Gastrocnemius medialis (tissue), 4 donors: ENCODE measurements at places on chromosomes 2 and 18. TPM values are rescaled to one million over a fixed set of nuclear protein-coding genes. Genes with fewer than 3 reads are reported as not detected.

ABCB11 gene
- not detected for total RNA-seq

ABCG8 gene
- total RNA-seq, result not detected

- H3K27ac ChIP-seq, result peak overlapping the region; percentile 20
- no peaks in the 10 kb centered on the region for H3K4me1 ChIP-seq
- no peak for DNase-seq
- H3K27me3 ChIP-seq, result no peaks in the 10 kb centered on the region
- no peaks in the 10 kb centered on the region for H3K36me3 ChIP-seq
These were observed 15.6 kb upstream of the KLF11 start for GRCh38 chr2:10027660-10028330.

DNA sequence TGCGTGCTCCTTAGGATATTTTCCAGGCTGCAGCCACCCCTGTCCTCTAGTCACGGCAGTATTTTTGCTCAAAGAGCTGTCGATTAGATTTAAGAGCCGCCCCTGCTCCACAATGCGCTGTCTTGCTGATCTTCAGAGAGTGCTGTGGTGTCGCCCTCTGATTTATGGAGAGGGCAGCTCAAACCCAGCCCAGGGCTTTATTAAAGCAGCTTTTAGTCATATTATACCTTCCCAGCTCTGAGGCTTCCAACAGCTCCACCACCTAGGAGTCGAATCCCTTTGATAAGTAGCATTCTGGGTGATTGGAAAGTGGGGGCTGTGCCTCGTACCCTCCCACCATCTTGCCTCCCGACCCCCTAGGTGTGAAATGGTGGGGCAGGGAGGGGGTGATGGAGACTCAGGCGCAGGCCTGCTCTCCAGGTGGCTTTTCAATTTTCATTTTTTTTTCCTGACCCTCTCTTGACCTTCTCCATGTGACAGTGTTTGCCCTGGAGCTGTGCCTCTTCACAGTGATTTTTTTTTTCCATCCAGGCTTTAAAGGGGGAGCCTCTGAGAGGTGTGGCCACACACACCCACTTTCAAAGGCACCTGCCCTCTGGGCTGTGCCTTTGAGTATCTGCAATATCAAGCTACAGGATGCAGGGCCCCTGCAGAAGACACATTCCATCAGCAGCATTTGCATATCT is 53.1 kb upstream of the NRP2 start:
- DNase-seq, result no peak
- no peak overlapping the region for H3K27ac ChIP-seq
- no peak overlapping the region for H3K4me3 ChIP-seq
- no peaks in the 10 kb centered on the region for H3K36me3 ChIP-seq

DNA sequence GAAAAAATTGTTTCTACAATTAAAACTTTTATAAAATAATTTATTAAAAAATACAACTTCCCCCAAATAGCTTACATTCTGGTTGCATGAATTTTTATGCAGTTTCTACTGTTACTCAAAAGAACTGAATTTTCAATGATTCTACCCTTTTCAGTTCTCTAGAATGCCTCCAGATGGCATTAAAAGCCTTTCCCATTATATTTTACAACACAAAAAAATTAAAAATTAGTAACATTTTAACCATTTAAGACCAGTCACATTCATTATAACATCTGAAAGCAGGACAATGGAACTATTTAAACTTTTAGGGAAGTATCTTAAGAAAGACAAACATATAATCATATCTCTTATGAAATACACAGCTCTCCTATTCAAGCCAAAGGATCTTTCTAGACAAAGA is 236.0 kb upstream of the REV1 start:
- no peak overlapping the region for H3K27ac ChIP-seq
- DNase-seq, result no peak
- H3K4me1 ChIP-seq, result no peaks in the 10 kb centered on the region
- H3K36me3 ChIP-seq, result no peaks in the 10 kb centered on the region
- no peaks in the 10 kb centered on the region for H3K27me3 ChIP-seq

- H3K27me3 ChIP-seq, result no peaks in the 10 kb centered on the region
- no peak overlapping the region for H3K27ac ChIP-seq
- no peak overlapping the region for H3K4me3 ChIP-seq
- no peak for DNase-seq
These were observed 196.1 kb upstream of the CTAGE1 start for GRCh38 chr18:22613788-22614187.

GRCh38 chr2:156300337-156300736 is 32.2 kb downstream of the NR4A2 start:
- H3K4me1 ChIP-seq, result no peaks in the 10 kb centered on the region
- no peak overlapping the region for H3K27ac ChIP-seq
- no peak for DNase-seq
- H3K36me3 ChIP-seq, result no peaks in the 10 kb centered on the region
- H3K4me3 ChIP-seq, result no peak overlapping the region

GRCh38 chr18:2656981-2657512 is 1.5 kb downstream of the SMCHD1 start:
- DNase-seq, result no peak
- no peaks in the 10 kb centered on the region for H3K36me3 ChIP-seq
- H3K27ac ChIP-seq, result peak overlapping the region; percentile 93
- peak overlapping the region; percentile 92 for H3K4me3 ChIP-seq

- no peaks in the 10 kb centered on the region for H3K27me3 ChIP-seq
- H3K4me1 ChIP-seq, result no peaks in the 10 kb centered on the region
- no peaks in the 10 kb centered on the region for H3K36me3 ChIP-seq
- no peak for DNase-seq
- no peak overlapping the region for H3K4me3 ChIP-seq
These were observed 372.8 kb upstream of the MYT1L start for GRCh38 chr2:2703762-2704427.

- no peaks in the 10 kb centered on the region for H3K36me3 ChIP-seq
- H3K27me3 ChIP-seq, result no peaks in the 10 kb centered on the region
- no peaks in the 10 kb centered on the region for H3K4me1 ChIP-seq
- no peak overlapping the region for H3K4me3 ChIP-seq
- DNase-seq, result no peak
- H3K27ac ChIP-seq, result no peak overlapping the region
These were observed 90.7 kb downstream of the STK39 start for GRCh38 chr2:168156661-168157060.

- H3K4me1 ChIP-seq, result no peaks in the 10 kb centered on the region
- no peak overlapping the region for H3K4me3 ChIP-seq
- no peak overlapping the region for H3K27ac ChIP-seq
- H3K36me3 ChIP-seq, result no peaks in the 10 kb centered on the region
- no peak for DNase-seq
These were observed 2.8 kb upstream of the SULT6B1 start for GRCh38 chr2:37191253-37191652.

DNA sequence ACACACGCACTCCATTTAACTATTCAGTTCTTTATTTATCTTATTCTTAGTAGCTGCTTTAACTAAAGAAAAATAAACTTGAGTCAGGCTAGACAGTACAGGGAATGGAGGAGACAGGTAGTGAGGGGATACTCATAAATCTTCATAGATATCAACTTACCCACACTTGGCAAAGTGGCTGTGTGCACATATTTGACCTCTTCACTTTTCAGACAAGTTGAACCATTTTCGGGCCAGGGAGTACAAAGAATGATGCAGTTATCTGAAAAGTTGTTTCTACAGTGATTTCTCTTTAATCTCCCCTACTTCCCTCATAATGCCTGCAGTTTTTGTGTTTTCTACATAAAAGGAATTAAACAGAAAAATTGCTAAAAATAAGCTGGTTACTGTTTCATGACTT is 307.5 kb downstream of the GULP1 start:
- H3K4me1 ChIP-seq, result no peaks in the 10 kb centered on the region
- no peak overlapping the region for H3K4me3 ChIP-seq
- DNase-seq, result no peak
- no peaks in the 10 kb centered on the region for H3K36me3 ChIP-seq
- no peak overlapping the region for H3K27ac ChIP-seq

DNA sequence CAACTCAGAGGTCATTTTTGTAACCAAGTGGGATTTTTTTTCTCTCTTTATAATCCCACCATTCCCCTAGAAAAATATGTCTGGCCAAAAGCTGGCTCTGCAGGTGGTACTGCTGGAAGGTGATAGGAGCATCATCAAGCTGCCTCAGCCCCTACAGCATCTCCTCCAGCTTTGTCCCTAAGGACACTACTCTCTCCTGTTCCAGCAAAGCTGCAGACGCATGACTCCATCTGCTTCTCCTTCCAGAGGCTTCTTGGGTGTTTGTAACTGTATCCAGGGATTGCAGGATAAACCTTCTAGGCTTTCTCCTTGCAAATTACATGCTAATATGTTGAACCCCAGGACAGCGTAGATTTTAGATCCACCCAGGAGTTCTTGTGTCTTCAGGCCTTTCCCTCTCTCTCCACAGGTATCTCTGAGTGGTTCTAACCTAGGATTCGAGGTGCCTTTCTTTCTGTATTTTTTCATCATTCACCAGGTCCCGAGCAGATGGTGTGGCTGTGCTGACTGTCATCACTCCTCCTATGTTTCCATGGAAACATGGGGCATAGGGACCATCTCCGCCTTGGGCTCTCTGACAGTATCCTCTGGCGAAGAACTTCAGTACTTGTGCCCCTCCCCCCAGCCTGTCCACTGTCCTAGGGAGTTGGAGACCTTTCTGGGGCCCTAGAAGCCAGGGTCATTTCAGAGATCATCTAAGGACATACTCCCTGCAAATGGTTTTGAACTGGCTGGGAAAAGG is 34.3 kb downstream of the AFF3 start:
- no peaks in the 10 kb centered on the region for H3K4me1 ChIP-seq
- H3K27ac ChIP-seq, result no peak overlapping the region

- no peaks in the 10 kb centered on the region for H3K27me3 ChIP-seq
- no peak for DNase-seq
- H3K4me1 ChIP-seq, result no peaks in the 10 kb centered on the region
- no peaks in the 10 kb centered on the region for H3K36me3 ChIP-seq
- H3K4me3 ChIP-seq, result no peak overlapping the region
These were observed 31.8 kb downstream of the CREG2 start for GRCh38 chr2:101355401-101356054.

GRCh38 chr2:218671097-218671653 is 627 bp downstream of the RNF25 start:
- no peaks in the 10 kb centered on the region for H3K27me3 ChIP-seq
- peaks cover 13% of the 10 kb centered on the region for H3K4me1 ChIP-seq
- peak overlapping the region; percentile 92 for H3K4me3 ChIP-seq
- peak overlapping the region; percentile 73 for H3K27ac ChIP-seq

DNA sequence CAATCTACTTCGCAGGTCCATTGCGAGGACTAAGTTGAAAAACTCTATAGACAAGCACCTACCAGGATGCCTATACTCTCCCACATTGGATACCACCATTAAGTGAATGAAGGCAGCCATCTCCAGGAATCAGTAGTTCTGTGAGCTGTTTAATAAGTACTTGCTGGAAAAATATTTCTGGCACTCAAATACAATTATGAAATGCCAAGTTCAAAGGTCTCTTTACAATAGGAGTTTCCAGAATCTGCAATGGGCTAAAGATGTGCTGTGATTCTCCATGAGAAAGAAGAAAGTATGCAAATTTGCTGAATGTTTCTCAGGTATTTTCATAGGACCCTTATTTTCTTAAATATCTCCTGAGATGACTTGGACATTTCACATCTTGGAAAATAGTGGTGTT is 103.0 kb downstream of the AP1S3 start:
- no peak overlapping the region for H3K27ac ChIP-seq
- no peaks in the 10 kb centered on the region for H3K27me3 ChIP-seq
- no peak for DNase-seq
- H3K36me3 ChIP-seq, result no peaks in the 10 kb centered on the region
- no peaks in the 10 kb centered on the region for H3K4me1 ChIP-seq

DNA sequence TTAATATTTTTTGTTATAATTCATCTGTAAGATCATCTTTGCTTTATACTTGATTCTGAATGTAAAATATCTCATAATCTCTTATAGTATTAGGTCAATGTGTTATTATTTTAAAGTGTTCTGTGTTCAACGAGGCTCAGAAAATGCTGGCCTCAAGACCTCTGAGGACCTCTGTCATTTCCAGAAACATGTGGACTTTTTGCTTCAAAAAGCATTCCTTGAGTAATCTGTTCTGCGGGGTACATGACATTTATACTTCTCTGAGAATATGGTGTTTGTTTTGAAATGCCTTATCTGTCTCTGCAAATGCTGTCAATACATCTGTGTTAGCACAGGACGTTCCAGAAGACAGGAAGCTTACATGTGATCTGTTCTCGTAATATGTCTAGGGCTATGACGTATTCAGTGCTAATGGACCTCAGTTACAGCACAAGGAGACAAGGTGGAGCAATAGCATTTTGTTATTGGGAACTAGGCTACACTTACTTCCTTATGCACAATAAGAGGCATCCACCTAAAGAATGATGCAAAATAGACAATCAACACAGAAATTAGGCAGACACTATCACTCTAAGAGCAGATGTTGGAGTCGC is 37.6 kb upstream of the IL1RL1 start:
- H3K27me3 ChIP-seq, result no peaks in the 10 kb centered on the region
- H3K27ac ChIP-seq, result peak overlapping the region; percentile 6
- no peak overlapping the region for H3K4me3 ChIP-seq
- no peaks in the 10 kb centered on the region for H3K36me3 ChIP-seq
- DNase-seq, result no peak
- H3K4me1 ChIP-seq, result no peaks in the 10 kb centered on the region

DNA sequence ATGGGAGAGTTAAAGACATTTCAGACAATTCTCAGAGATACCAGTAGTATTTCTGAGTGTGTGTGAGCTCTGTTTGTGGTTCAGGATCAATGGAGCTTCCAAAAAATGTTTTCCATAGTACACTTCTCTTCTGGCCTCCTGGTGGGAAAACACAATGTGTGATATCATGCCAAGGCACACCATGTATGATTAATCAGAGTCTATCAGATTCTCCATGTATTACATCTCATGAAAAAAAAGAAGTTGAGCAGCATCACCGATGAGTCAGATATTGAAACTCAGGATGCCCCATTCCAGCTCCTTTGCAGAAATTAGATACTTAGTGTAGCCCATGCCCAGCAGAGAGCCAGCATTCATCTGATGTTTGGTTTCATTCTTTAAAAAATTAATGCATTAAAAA is 620.3 kb upstream of the POU3F3 start:
- no peaks in the 10 kb centered on the region for H3K27me3 ChIP-seq
- H3K36me3 ChIP-seq, result no peaks in the 10 kb centered on the region

DNA sequence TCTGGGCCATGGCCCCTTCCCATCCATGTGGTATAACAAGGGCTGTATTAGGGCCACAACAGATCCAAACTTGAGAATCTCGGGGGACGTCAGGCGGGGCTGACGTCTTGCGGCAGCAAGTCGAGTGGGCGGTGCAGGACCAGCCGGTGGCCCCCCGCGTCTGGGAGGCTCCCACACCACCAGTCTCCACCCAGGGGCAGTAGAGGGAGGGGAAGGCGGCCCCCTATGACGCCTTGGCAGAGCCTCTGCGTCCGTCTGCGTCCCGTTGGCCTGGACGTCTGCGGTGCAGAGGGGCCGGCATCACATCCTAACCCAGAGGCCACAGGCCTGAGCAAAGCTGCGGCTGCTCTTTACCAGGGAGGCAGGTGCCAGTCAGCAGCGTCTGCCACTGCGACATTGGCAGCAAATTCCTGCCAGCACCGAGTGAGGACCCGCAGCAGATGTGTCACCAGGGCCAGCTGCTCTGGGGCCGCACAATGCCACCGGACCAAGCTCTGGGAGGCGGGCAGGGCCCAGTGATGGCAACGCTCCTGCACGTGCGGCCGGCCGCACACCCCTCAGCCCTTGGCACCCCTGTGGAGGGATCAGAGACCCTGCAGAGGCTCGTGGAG is 73.8 kb downstream of the KCNG2 start:
- no peaks in the 10 kb centered on the region for H3K36me3 ChIP-seq
- H3K27ac ChIP-seq, result no peak overlapping the region
- H3K27me3 ChIP-seq, result peaks cover 19% of the 10 kb centered on the region
- H3K4me1 ChIP-seq, result no peaks in the 10 kb centered on the region
